ENCODE measurements at places on chromosomes 1 and 21.
A peak's percentile ranks its signal among the peaks of the same experiment; 100 is the strongest.

DNA sequence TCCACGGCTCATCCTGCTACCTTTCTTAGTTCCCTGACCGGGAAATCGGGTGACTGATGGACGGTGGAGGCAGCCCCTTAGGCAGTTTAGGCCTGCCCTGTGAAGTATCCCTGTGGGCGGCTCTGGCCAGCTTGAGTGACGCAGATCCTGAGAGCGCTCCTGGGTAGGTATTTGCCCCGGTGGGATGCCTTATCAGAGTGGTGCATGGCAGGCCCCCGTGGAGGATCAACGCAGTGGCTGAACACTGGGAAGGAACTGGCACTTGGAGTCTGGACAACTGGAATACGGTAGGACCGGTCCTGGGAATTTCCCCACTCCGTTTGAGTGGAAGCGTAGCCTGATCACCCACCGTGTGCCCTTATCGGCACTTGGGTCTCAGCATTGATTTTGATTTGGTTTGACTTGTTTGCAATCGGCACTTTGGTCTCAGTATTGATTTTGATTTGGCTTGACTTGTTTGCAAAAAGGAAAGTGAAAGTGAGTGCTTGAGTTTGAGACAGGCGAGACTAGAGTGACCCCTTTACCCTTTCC is 15.2 kb downstream of the PLA2G2F start:
- no peak for DNase-seq

DNA sequence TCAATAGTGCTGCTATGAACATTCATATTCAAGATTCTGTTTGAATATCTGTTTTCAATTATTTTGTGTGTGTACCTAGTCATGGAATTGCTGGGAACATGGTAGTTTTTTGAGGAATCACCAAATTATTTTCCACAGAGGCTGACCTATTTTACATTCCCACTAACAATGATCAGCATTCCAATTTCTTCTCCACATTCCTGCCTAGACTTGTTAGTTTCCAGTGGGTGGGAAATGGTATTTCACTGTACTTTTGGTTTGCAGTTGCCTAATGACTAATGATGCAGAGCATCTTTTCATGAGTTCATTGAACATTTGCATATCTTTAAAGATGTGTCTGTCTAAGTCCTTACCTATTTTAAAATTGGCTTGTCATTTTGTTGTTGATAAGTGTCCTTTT is 1182.6 kb upstream of the B3GALT2 start:
- DNase-seq = peak; percentile 57

- DNase-seq = no peak
Measured at GRCh38 chr1:43482215-43482614, 28.5 kb upstream of the HYI start.

DNA sequence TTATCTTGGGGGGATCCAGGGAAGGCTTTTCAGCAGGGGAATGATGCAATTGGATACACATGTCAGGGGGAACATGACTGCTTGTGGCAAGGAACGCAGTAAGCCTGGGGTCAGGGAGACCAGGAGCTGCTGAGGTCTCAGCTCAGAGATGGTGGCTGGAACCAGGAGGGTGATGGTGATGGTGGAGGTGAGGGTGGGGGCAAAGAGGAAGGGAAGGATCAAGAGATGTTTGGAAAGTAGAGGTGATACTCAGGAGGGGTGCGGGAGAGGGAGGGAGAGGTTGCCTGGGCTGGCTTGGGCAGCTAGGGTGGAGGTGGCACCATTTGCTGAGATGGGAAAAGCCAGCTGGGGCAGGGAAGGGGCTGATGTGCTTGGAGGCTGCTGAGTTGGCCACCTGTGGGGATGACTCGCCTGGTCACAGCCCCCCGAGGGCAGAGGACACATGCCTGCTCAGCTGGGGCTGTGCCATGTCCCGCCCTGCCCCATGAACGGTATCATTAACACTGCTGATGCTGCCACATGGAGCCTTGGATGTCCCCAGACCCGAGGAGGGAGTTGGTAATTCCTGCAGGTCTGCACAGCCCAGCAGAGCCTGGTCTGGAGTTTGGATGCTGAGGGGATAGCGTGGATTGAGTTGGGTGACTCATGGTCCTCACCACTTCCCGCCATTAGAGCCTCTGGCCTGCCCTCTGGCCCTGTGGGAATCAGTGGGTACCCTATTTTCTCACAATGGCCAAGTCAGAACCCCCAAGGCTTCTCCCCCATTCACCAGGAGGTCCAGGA is 6.3 kb upstream of the PADI1 start:
- no peak for DNase-seq

DNA sequence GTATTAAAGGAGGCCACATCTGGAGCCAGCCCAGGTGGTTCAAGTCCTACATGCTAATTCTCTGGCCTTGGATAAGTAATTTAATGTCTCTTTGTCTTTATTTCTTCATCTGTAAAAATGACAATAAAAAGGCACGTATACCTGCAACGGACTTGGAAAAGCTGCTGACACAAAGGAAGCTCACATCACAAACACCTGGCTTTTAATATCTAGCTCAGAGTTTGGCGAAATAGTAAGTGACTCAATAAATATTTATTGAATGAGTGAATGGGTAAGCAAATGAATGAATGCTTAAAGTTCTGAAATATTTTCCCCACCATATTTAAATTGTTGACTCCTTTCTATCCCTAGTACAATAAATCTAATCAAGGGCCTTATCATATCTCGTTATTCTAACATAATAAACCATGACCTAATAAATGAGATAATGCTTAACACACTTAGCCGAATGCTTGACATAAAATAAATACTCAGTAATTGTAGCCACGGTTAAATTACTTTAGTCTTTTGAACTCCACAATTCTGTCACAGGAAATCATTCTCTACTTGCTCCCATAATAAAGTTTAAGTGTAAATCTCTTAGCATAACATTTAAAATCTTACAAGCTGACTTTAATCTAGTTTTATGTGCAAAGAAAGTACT is 74.7 kb upstream of the PALMD start:
- DNase-seq = no peak

GRCh38 chr21:45839274-45839673 is 142.3 kb upstream of the COL6A1 start:
- no peak for DNase-seq

GRCh38 chr1:243850452-243851256 is 611 bp upstream of the AKT3 start:
- peak; percentile 47 for DNase-seq

- DNase-seq = no peak
Measured at GRCh38 chr1:147526501-147526900, 14.8 kb upstream of the BCL9 start.

DNA sequence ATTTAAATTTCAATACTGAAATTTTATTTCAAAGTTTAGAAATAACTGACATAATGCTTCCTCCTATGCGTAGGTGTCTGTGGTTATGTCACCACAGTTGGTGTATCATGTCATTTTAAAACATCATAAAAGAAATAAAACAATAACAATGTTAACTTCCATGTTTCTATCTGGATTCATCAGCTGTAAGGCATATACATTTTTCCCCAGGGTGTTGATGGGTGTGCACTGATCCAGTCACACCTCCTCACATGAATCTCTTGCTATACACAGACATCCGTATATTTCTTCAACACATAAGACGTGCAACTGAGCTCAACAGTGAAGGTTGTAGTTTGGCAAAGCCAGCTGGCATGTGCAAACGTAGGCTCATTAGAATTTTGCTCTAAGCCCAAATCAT is 6.2 kb downstream of the KCNA3 start:
- no peak for DNase-seq

- peak; percentile 50 for DNase-seq
Measured at GRCh38 chr1:182143154-182143657, 81.7 kb upstream of the ZNF648 start.
